Caco-2 (cell line): ENCODE measurements at places on chromosomes 11 and 22. TPM values are rescaled to one million over a fixed set of nuclear protein-coding genes. Genes with fewer than 3 reads are reported as not detected.

DNA sequence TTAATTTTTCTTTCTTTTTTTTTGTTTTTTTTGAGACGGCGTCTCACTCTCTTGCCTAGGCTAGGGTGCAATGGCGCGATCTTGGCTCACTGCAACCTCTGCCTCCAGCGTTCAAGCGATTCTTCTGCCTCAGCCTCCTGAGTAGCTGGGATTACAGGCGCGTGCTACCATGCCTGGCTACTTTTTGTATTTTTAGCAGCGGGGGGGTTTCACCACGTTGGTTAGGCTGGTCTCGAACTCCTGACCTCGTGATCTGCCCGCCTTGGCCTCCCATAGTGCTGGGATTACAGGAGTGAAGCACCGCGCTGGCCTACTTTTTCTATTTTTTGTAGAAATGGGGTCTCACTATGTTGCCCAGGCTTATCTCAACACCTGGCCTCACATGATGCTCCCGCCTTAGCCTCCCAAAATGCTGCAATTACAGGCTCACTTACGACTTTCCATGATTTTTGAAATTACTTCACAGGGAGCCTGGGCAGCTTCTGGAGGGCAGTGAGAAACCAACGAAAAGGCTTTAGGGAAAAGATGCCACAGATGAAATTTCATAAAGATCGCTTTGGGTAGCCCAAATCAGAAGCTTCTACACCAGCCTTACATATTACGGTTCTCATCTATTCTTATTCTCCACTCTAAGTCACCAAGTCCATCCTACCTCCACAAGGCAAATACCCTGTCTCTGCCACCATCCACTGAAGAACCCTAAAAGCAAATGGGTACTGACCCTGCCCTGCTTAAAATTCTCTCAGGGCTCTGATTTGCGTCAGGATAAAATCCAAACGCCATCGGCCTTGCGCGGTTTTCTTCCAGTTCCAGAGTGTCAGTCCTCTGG is 866 bp upstream of the RRM1 start:
- DNase-seq = no peak

OSBP2 gene
- total RNA-seq = 4.2 and 6.2 TPM in 2 replicates

DNA sequence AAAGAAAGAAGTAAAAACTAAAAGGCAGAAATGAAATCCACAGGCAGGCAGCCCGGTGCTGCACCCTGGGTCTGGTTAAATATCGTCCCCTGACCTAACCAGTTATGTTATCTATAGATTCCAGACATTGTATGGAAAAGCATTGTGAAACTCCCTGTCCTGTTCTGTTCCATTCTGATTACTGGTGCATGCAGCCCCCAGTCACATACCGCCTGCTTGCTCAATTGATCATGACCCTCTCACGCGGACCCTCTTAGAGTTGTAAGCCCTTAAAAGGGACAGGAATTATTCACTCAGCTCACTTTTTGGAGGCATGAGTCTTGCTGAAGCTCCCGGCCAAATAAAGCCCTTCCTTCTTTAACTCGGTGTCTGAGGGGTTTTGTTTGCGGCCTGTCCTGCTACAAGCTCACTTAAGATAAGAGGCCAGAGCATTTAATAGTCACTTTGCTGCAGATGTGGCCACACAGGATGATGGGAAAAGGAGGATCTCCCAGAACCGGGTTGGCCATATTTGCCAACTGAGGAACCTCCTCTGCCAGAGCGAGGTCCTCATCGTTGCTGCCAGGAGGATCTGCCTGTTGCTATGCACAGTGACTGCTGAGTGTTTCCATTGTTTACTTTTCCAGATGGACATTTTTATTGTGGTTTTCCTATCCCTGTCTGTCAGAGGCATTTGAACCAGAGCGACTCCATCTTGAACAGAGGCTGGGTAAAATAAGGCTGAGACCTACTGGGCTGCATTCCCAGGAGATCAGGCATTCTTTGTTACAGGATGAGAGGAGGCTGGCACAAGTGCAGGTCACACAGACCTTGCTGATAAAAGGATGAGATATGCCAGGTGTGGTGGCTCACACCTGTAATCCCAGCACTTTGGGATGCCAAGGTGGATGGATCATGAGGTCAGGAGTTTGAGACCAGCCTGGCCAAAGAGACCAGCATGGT is 10.2 kb downstream of the C11orf96 start:
- DNase-seq = no peak

- DNase-seq = no peak
Observed at GRCh38 chr11:94975599-94975998, 2.1 kb downstream of the KDM4D start.

PCNX3 gene
- 52.7 and 52.8 TPM in 2 replicates for total RNA-seq

MPEG1 gene
- total RNA-seq = not detected in 2 replicates

- DNase-seq = no peak
Observed at GRCh38 chr11:64563966-64564365, 27.1 kb upstream of the SLC22A12 start.

DNA sequence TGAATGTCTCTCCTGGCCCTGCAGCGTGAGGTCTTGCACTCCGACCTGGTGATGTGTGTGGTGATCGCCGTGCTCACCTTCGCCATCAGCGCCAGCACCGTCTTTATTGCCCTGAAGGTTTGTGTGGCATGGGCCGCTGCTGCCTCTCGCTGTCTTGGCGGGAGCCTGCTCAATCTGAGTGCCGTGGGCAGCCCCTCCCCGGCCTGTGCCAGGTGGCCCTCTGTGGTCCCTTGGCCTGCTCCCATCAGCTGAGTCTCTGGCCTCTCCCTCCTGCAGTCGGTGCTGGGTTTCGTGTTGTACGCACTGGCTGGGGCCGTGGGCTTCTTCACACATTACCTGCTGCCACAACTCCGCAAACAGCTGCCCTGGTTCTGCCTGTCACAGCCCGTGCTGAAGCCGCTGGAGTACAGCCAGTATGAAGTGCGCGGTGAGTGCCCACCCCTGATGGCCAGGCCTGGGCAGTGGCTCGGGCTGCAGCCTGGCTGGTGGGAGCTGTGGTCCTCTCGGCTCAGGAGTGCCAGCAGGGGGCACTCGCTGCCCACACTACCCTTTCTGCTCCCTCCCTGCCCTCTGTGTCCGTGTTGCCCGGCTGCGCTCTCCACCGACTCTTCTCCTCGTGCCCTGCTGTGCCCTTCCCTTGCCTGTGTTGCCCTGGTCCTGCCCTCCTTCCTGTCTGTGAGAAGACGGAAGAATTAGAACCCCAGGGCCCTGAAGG is 10.2 kb downstream of the PCNX3 start:
- peak; percentile 34 for DNase-seq

EXPH5 gene
- 15.3 and 18.1 TPM in 2 replicates for total RNA-seq

DGAT2 gene
- total RNA-seq = 73.6 and 75.8 TPM in 2 replicates

GRCh38 chr11:117606211-117606610 is 190.8 kb downstream of the DSCAML1 start:
- no peak for DNase-seq

- DNase-seq = no peak
Observed at GRCh38 chr22:50739279-50739691, 1.3 kb downstream of the ACR start.

GRCh38 chr11:60594998-60595642 is 79.9 kb downstream of the MS4A13 start:
- DNase-seq = no peak

TAF6L gene
- 26.8 and 30.1 TPM in 2 replicates for total RNA-seq

- DNase-seq = no peak
Observed at GRCh38 chr11:47631473-47631872, 10.9 kb downstream of the MTCH2 start.

GRCh38 chr11:125063429-125064043 is 431 bp downstream of the SLC37A2 start:
- peak; percentile 42 for DNase-seq

- DNase-seq = no peak
Observed at GRCh38 chr11:7385532-7385931, 99.8 kb upstream of the OLFML1 start.

ELF5 gene
- 0.11 and 0.26 TPM in 2 replicates for total RNA-seq

DNA sequence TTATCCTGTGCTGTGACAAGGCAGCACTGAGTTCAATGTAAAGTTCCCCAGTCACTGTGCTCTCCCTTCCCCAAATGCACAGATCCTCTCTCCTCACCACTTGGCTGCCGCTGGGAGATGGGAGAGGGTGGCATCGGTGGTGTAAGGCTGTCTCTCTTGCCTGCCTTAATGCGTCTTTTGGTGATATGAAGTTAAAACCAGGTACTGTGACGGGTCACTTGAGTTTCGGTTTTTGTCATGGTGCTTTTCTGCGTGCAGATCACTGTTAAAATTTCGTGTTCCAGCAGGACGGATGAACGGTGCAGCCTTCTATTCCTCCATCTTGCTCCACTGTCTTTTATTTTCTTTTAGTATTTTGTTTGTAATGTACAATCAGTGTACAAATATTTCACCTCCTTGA is 18.6 kb downstream of the GLB1L2 start:
- DNase-seq = no peak

DNA sequence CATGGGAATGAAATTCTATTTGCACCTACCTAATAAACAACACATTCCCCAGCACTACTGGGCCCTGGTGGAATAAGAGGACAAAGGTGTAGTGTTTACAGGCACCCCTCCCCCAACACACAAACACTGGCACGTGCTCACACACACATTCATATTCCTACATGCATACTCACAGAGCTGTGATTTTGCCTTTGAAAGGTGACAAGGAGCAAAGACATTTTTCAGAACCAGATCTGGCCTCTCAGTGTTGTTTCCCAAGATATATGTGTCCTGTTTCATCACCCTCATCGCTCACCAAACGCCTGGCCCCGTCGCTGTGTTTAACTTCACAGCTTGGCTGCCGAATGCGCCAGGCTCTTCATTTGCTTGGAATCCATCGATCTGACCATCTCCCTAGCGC is 292.6 kb downstream of the NTM start:
- no peak for DNase-seq
